ENCODE measurements at places on chromosomes 3 and 15.
A peak's percentile ranks its signal among the peaks of the same experiment; 100 is the strongest.

DNA sequence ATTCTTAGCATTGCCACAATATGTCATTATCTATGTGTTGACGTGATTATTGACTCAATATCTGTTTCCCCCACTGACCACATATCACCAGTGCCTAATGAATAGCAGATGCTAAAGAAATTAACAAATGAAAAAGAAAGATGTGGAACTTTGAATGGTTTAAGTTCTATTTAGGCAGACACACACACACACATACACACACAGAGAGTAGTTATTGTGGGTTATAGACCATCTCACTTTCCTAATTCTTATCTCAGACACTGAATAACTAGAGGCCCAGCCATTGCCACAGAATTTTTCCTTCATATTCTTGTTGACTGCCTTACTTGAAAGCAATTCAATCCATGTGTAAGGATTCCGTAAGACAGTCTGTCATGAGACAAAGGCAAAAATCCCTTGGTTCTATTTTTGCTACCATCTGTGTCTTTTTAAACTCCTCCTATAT lies 61.9 kb upstream of the PHLDB2 start:
- no peak for DNase-seq

- DNase-seq = no peak
These were observed 138.8 kb downstream of the SMAD6 start for GRCh38 chr15:66840615-66841390.

DNA sequence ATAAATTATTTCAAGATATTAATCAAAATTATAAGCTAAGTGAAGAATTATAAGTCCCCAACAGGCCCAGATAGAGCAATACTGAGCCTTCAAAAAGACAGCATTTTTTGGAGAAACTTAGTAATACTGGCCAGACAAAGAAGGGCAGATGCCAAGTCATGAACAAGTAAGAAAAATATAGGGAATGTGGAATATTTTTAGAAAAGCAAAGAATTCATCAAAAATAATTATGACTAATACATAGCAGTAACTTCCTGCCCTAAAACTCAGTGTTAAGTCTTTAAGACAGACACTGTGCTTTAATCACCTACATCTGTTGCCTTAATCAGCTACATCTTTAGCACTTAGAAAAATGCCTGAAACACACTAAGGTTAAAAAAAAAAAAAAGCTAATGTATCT lies 31.2 kb downstream of the DPH6 start:
- DNase-seq = no peak

GRCh38 chr3:161148832-161149475 lies 43.8 kb upstream of the B3GALNT1 start:
- no peak for DNase-seq

GRCh38 chr3:139327861-139328260 lies 16.0 kb upstream of the MRPS22 start:
- no peak for DNase-seq

- no peak for DNase-seq
These were observed 40.9 kb downstream of the SAMMSON start for GRCh38 chr3:70040386-70040785.

GRCh38 chr15:101167753-101168462 lies 83.9 kb downstream of the CHSY1 start:
- peak; percentile 30 for DNase-seq

DNA sequence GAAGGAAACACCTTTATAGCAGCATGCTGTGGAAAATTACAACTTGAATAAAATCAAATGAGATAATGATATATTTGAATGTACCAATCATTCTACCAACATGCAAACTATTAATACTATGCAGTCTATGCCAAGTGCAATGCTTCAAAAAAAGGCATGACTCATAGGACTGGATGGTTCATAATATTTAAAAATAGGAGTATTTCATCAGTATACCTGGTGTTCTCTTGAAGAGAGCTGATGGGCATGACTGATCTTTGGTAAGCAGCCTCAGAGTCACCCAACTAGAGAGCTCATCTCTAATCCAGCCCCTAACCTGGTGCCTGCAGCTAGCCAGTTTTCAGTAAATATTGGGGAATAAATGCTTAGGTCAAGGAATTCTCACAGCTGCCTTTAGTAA lies 434.7 kb upstream of the ARRDC4 start:
- DNase-seq = no peak

GRCh38 chr15:96889734-96890480 lies 559.4 kb downstream of the NR2F2 start:
- no peak for DNase-seq

- no peak for DNase-seq
These were observed 18.1 kb downstream of the IGF1R start for GRCh38 chr15:98666441-98666840.

DNA sequence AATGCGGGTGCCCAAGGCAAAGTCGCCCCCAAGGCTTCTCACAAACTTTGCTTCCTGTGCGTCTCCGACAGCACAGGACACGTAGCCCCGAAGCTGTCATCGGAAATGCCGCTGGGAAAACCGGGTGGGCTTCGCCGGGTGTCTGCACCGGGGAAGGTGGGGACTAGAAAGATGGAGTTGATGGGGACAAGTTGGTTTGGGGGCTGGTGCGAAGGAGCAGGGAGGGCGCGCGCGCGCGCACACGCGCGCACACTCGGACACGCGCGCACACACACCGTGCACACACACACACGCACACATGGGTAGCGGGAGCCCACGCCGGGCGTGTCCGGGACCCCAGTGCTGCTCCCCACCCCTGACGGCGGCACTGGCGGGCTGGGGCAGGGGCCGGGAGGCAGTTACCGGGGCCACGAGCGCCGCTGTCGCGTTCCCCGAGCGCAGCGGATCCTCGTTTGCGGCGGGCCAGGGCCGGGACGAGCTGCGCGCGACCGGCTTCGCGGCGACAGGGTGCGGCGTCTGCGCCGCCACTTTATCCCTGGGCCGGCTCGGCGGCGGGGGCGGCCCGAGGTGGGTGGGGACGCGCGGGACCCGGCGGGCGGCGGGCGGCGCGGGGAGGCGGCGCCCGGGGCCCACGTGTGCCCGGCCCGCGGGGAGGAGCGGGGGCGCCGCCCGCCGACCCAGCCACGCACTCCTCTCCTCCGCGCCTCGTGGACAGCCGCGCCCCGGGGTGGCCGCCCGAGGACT lies 539 bp upstream of the MGLL start:
- DNase-seq = no peak

Data from stimulated activated CD8-positive, alpha-beta memory T cell treated with anti-CD3 and anti-CD28 coated beads, Interleukin-7, amount 100 ng/mL, for 1 hour (primary cell).